ENCODE measurements at places on chromosomes 1 and 21.
A peak's percentile ranks its signal among the peaks of the same experiment; 100 is the strongest.

DNA sequence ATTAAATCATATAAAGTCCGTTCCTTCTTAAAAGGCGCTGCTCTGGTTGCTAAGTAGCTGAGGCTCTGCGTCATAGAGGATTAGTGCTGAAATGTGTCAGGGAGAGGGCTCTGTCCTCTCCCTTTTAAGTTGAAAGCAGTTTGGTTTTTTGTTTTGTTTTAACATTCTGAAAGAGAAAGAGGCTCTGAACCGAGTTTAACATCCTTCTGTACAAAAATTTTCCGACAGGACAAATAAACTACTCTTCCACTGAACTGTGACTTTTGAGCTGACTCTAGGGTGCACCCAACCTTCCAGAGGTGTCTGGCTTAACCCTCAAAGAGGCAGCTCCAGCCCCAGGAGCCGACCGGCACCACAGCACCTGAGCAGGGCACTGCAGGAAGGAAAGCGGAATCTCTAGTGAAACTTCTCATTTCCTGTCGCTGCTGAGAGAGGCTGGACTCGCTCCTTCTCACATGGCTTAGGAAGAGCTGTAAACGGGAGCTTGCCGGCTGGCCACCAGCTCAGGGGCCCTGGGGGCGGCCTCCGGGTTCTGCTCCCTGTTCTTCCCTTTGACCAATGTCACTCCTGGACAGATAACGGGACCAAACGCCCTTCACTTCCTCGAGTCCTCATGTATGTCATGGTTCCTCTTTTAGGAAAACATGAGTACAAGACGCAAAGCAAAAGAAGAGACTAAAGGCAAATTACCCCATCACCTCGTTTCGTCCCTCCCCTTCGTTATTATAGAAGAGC, 1.2 kb downstream of the VAV3 start:
- DNase-seq = peak; percentile 62

DNA sequence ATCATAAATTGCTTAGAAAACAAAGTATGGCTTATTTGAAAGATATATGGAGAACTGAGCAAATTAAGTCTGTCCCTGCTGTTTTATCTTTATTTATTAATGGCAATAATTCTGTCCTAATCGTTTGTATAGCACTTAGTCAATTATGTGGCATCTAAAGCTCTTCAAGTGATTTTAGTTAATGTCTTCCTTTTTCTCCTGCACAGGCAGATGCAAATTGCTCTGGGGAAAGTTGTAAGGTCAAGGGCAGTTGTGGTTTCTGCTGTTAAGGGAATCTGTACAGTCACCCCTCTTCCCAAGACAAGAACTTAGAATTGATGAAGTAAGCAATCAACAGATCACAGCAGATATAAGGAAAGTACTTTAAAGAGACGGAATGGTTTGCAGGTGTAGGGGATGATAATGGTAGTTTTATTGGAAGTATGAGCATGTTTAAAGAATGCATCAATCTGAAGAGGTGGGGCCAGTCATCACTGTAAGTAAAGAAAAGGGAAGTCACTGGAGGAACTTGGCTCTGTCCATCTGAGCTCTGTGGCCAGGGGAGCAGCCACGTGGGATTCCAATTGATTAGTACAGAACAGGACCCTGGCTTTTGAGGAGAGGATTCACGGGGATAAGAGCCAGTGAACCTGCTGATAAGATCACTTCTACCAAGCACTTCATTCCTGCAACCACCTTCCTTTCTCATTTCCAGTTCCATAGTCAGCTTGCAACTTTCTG, 116.0 kb upstream of the KCNJ6 start:
- no peak for DNase-seq

- no peak for DNase-seq
Observed at GRCh38 chr1:53172426-53173128, 24.0 kb upstream of the CPT2 start.

- no peak for DNase-seq
Observed at GRCh38 chr1:95625224-95625623, 391.2 kb downstream of the RWDD3 start.

DNA sequence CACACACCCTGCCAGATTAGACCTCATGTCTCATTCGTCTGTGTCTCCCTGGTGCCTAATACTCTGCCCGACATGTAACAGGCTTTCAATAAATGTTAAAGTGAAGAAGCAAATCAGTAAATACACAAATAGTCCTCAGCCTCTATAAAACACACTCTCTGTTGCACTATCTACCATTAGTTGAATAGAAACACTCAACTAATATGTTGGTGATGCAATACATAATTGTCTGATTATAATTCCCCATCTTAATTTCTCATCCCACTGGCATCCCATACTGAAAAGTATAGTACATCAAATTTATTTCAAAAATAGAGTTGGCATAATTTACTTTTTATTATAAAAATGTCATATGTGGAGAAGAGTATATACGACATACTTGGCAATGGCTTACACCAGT, 162.4 kb downstream of the PAPPA2 start:
- no peak for DNase-seq

DNA sequence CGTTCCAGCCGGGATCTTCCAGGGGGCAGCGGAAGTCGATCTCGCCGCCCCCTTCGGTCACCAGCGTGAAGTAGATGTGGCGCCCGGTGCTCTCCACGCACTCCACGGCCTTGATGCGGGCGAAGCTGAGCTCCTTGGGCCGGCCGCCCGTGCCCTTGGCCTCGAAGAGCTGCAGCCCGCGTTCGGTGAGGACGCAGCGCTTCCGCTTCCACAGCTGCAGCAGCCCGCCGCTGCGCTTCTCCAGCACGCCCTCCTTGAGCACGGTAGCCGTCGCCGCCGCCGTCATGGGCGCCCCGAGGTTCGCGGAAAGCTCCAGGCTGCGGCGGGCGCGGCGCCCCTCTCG, 516 bp downstream of the PHLDA3 start:
- DNase-seq = peak; percentile 59

DNA sequence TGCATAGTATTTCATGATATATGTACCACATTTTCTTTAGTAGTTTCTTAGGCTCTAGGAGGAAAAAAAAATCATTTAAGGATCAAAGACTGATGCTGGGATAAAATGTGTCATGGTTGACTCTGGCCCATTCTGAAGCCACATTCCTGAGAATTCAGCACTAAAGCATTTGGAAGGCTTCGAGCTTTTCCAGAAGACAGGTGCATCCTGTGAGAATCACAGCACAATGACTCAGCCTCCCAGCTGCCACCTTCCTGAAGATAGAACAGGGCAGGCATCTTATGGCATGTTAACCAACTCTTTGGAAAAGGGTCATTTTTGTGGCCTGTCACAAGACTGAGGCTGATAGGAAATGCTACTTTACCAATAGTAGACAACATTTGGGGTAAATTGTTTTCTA, 359.9 kb downstream of the PCP4 start:
- no peak for DNase-seq
